Hair follicular keratinocyte (primary cell): ENCODE measurements at places on chromosomes 6 and 20. TPM values are rescaled to one million over a fixed set of nuclear protein-coding genes. Genes with fewer than 3 reads are reported as not detected.

The ARMH2 gene
- not detected in 2 replicates for total RNA-seq

The RPS10 gene
- 5,001 and 5,521 TPM in 2 replicates for total RNA-seq

The MATN4 gene
- not detected in 2 replicates for total RNA-seq

The HCRTR2 gene
- not detected in 2 replicates for total RNA-seq

The LTB gene
- 0.49 and 1.5 TPM in 2 replicates for total RNA-seq

The CAP2 gene
- 3.3 and 4.4 TPM in 2 replicates for total RNA-seq

The SAMD3 gene
- total RNA-seq: 0.16 TPM in 1 of 2 replicates, not detected in the other

The RPS6KA2 gene
- total RNA-seq: 49.3 and 94.4 TPM in 2 replicates

The RFX6 gene
- not detected in 2 replicates for total RNA-seq

The ESF1 gene
- total RNA-seq: 6.7 and 10.4 TPM in 2 replicates

The SSTR4 gene
- total RNA-seq: not detected in 2 replicates

The SLC25A27 gene
- total RNA-seq: 3.0 and 4.4 TPM in 2 replicates
